Lung microvascular endothelial cell (primary cell): ENCODE measurements at places on chromosomes 4 and X. TPM values are rescaled to one million over a fixed set of nuclear protein-coding genes. Genes with fewer than 3 reads are reported as not detected.

LARP1B gene
- 8.5 and 13.5 TPM in 2 replicates for total RNA-seq

- DNase-seq, result no peak
Observed at GRCh38 chrX:112687189-112687691, 7.5 kb upstream of the LHFPL1 start.

DNA sequence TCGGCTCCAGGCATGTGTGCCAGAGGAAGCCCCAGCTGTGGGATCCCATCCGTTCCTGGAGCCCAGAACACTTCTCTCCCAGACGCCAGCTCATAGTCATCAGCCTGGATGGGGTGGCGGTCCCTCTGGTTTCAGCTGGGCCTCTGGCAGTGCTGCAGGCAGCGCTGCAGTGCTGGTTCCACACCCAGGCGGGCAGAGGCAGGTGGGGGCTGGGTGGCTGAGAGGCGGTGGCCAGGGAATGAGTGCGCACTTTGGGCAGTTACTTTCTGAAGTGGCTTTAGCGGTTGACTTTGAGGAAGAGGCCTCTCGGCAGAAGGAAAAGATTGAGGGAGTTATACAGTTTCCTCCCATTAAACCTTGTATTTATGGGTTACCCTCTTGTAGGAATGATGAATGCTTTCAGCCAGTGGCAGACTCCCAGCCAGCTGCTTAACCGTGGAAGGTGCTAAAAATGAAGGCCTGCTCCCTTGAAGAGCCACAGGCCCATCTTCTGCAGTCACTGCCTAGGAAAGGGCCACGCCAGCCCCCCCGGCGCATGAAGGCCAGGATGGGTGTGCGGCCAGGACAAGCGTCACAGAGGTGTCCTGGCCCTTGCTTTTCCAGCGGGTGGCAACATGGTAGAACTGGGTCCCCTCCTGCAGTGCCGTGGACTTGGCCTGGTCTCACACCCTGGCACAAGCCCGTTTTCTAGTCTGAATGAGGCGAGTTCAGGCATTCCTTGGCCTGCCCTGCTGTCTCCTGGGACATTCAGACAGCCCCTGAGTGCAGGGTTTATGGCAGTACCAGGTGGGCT lies 9.9 kb downstream of the TADA2B start:
- DNase-seq, result no peak

GRCh38 chr4:53059256-53059655 lies 197.1 kb downstream of the RASL11B start:
- no peak for DNase-seq

DNA sequence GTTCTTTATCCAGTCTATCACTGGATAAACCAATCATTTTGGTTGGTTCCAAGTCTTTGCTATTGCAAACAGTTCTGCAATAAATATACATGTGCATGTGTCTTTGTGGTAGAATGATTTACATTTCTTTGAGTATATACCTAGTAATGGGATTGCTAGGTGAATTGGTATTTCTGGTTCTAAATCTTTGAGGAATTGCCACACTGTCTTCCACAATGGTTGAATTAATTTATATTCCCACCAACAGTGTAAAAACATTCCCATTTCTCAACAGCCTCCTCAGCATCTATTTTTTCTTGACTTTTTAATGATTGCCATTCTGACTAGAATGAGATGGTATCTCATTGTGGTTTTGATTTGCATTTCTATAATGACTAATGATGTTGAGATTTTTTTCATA lies 791.7 kb upstream of the AGA start:
- DNase-seq, result no peak
